ENCODE measurements at places on chromosomes 11 and 22. TPM values are rescaled to one million over a fixed set of nuclear protein-coding genes. Genes with fewer than 3 reads are reported as not detected.

DNA sequence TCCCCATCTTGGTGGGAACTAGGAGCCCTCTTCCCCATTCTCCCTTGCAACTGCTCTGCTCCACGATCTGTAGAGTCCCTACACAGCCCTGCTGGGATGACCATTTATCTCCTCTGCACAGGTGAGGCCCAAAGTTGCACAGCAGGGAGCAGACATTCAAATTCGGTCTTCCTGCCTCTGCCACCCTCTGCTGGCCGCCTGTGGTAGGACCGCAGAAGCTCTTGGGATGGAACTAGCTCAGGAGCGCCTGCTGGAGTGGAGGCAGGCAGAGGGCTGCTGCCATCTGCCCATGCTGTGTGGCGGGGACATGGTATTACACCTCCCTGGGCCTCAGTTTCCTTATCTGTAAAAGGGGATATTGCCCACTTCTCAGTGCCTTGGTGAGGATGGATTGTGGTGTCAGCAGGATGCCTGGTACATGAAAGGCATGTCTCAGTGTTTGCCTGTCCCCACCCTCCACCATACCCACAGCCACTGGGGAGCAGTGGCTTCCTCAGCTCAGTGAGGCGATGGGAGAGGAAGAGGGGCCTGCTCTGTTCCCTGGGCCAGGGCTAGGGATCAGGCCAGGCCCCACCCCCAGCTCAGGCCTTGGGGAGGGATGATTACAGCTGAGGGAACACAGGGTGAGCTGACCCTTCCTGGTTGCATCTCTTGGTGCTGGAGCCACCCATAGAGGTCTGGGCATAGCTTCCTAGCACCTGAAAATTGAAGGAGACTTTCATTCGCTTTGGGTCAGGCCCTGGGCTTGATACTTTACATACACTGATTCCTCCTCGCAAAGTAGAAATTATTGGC lies 11.3 kb upstream of the OMP start:
- peak; percentile 79 for DNase-seq

DNA sequence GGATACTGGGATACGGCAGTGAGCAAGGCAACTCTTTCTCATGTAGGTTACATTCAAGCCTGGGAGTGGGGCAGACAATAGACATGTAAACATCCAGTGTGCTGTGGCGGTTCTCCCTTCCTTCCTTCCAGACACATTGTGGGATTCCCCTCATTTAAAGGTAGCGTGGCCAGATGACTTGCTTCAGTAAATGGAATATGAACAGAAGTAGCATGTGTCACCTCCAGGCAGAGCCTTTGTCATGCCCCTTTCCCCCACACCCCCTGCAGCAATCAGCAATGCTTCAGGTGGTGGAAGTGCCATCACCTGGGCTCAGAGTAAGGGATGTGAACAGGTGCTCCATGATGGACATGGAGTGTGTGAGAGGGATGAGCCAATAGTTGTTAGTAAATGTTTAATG lies 34.8 kb upstream of the TTC12 start:
- no peak for DNase-seq

DNA sequence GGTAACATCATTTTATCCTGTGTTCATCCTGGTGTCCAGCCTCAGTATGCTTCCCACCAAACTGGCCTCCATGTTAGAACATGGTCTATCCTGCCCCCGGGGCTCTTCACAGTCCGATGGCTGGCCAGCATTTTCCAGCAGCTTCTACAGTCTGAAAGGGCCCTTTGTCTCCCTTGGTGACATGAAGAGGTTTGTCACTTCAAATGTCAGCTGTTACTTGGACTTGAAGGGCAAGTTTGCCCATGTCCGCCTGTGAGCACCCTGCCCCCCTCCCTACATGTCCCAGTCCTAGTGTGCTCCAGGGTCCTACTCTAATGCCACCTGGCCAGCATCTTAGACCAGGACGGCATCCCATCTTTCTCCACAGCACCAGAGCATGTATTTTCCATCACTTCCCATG lies 24.7 kb downstream of the PATZ1 start:
- DNase-seq = no peak

Gene RNF121
- 30.7 TPM for total RNA-seq

Gene CRACR2B
- 3.8 TPM for total RNA-seq
